ENCODE measurements at places on chromosomes 2 and 18.

DNA sequence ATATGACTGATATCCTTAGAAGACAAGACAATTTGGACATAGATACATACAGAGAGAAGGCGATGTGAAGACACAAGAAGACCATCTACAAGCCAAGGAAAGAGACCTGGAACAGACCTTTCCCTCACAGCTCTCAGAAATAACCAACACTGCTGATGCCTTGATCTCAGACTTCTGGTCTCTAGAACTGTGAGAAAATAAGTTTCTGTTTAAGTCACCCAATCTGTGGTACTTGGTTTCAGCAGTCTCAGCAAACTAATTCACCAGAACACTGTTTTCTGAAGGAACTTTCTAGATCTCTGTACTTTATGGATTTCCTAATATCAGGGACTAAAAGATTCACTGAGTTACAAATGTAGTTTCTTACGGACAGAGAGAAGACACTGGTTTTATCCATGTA, 58.8 kb downstream of the NAB1 start:
- DNase-seq, result no peak

GRCh38 chr2:10368491-10369231, 66.0 kb downstream of the HPCAL1 start:
- DNase-seq, result no peak

- DNase-seq, result no peak
Measured at GRCh38 chr2:120258196-120258595, 5.5 kb downstream of the RALB start.

- no peak for DNase-seq
Measured at GRCh38 chr2:223740679-223741078, 96.7 kb downstream of the AP1S3 start.

- DNase-seq, result no peak
Measured at GRCh38 chr2:120419073-120419472, 73.1 kb downstream of the INHBB start.

DNA sequence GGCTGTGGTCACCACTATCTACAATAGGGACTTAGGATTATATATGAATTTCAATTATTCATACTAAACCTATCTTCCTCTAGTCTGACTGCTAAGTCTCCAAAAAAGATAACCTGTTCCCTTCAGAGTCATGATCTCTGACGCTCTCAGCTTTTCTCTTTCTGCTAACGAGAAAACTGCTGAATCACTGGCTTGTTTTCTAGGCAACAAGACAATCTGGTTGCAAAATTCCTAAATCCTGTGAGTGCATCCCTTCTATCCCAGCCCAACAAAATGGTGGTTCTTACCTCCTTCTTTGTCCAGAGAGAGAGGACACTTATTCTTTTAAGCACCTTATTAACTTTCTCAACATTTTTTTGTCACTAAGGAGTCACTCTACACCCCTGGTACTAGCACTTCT, 312.3 kb upstream of the PKDCC start:
- DNase-seq, result no peak

DNA sequence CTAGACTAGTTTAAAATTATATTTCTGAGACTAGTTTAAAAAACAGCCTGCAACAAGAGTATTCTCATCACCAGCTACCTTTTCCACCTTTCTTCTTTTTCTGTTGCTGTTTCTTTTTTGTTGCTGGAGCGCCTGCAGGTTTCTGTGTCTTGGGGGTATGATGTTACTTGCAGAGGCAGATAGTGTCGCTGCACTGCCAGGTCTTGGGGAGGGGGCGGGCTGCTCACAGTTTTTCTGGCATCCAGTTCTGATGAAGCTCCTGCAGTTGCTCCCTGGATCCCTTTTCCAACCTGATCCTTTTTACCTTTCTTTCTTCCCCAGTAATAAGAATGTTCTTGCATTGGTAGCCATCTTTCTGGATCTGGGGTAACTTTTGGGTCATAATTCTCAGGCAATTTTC, 8.0 kb upstream of the C18orf32 start:
- no peak for DNase-seq

GRCh38 chr2:148533685-148534084, 110.9 kb upstream of the EPC2 start:
- no peak for DNase-seq

GRCh38 chr2:147939313-147939712, 81.2 kb downstream of the ORC4 start:
- DNase-seq, result no peak

DNA sequence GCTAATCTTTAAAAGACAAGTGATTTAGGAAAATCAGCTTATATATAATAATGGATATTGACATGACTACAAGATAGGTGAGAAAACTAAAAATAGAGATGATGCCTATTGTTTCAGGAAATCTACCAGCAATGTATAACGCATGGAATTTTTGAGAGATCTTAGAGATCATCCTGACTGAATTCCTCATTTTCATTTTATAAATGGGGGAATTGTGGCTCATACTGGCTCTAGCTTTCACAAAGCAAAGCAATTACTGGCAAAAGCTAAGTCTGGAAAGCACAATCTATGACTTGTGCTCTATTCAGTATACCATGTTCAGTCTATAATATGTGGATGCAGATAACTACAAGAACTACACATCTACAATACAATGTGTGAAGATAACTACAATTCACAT, 51.9 kb upstream of the FANCL start:
- DNase-seq, result no peak

GRCh38 chr2:19059076-19059475, 299.3 kb downstream of the OSR1 start:
- DNase-seq, result no peak

- DNase-seq, result no peak
Measured at GRCh38 chr18:25310045-25310444, 41.9 kb downstream of the ZNF521 start.

GRCh38 chr2:52658598-52658997, 1109.0 kb upstream of the CHAC2 start:
- no peak for DNase-seq

GRCh38 chr18:35605686-35606417, 24.3 kb downstream of the GALNT1 start:
- DNase-seq, result no peak

DNA sequence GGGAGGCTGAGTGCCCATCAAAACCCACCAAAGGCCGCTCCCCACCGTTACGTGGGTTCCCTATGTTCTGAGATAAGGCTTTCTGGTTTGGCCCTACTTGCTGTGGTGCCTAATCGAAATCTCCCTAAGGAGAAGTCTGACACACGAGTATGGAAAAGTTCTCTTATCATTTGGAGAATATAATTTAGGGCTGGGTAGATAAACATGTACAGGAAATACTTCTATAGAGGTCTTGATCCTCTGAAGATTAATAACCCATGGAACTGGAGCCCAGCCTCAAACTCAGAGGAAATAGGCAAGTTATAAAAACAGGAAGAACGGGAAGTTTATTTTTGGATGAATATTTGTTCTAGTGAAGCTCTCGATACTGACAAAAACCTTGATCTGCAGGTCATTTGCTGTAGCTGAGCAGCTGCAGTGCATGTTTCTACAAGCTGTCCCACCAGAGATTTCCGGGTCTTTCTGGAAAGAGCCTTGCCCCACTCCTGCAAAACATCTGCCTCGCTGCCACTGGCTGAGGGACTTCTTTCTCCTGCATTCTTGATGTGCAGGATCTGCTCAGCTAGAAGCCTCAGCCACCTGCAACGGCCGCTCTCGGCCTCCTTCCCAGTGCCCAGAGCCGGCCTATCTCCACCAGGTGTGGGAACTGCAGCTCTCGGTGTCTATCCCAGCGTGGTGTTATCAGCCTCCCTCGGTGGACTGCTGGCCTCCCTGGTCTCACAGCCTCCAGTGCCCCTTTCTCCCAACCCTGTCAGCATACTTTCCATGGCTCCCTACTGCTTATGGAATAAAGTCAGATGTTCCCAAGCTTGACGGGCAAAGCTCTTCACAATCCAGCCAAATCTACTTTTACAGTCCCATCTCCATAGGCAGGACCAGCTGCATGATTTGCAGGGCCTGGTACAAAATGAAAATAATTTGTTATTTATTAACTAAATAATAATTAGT, 48.6 kb downstream of the SPRED2 start:
- DNase-seq, result no peak

DNA sequence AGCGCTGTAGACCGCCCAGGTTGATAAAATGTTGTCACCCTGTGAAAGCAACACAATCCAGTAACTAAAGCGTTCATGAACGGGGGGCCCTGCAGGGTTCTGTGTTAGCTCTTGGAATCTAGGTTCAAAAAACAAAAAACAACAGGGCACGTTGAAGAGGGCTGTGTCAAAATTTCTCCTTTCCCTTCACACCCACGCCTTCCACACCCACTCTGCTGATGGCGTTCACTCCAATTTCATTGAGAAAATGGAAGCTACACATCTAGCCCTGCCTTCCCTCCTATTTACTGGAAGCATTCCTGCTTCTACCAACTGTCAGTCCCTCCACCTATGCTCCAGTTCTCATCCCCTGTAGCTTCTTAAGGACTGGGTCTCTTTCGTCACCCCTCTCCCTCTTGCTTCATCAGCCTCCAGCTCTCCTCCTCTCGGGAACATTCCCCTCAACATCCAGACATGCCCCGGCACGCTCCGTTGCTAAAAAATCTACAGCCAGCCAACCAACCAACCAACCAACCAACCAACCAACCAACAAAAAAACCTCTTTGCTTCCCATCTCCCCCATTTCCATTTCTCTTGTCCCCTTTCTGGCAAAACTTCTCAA, 98.4 kb upstream of the SP3 start:
- DNase-seq, result no peak

GRCh38 chr2:165079432-165079831, 124.1 kb upstream of the SLC38A11 start:
- no peak for DNase-seq

GRCh38 chr2:43221763-43222474, 4.5 kb downstream of the ZFP36L2 start:
- DNase-seq, result peak; percentile 74

- DNase-seq, result no peak
Measured at GRCh38 chr18:74519320-74520095, 14.8 kb upstream of the CNDP1 start.

GRCh38 chr2:183389546-183390080, 265.4 kb downstream of the NUP35 start:
- no peak for DNase-seq

GRCh38 chr18:79645291-79645983, 34.2 kb upstream of the CTDP1 start:
- no peak for DNase-seq

- DNase-seq, result no peak
Measured at GRCh38 chr2:27776097-27776496, 4.6 kb downstream of the MRPL33 start.

DNA sequence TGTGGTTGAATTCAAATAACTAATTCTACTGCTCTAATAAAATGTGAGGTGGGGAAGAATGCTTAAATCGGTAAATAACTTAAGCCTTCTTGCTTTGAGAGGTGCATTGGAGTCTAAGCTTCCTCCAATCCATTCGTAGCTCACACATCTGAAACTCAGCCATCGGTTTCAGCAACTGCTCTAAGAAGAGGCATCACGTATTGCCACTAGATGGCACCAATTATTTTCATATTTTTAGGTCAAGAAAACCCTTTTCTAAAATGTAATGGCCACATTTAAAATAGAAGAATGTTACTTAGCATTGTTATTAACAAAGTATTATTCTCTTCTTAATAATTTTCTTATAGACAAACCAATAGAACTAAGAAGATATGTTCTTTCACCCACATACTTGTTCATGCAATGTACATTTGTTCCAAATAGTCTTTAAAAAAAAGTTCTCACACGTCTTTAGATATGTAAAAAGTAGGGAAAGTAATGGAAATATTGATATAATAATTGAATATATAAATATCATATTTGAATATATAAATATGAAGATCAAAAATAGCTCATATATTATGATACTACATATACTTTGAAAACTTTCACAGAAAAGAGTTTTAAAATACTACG, 229.8 kb downstream of the CCDC178 start:
- DNase-seq, result no peak

DNA sequence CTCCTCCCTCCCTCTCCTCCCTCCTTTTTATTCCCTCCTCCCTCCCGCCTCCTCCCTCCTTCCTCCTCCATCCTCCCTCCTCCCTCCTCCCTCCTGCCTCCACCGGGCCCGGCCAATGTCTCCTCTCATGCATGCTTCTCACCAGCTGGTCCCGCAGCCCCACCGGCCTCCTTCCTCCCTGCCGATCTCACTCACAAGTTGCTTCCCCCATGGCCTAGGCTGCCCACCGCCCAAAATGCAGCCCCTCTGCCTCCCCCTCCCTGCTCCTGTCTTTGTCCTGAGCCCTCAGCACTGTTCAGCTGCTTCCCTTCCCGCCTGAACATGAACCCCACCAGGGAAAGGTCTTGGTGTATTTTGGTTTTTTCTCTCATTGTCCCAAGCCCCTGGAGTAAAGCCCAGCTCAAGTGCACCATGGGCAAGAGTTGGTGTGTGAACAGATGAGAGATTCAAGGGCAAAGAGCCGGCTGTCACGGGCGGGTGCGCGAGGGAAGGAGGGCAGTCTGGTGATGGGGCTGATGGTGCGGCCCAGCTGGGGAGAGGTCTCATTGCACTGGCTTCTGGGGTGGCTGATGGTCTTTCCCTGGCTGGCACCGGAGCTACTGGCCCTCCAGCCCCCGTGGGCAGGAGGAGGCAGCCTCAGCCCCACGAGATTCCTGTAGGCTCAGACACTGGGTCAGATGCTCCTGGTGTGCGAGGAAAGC, 117.6 kb downstream of the TWIST2 start:
- no peak for DNase-seq

GRCh38 chr2:241943961-241944575, 74.5 kb downstream of the RTP5 start:
- no peak for DNase-seq

DNA sequence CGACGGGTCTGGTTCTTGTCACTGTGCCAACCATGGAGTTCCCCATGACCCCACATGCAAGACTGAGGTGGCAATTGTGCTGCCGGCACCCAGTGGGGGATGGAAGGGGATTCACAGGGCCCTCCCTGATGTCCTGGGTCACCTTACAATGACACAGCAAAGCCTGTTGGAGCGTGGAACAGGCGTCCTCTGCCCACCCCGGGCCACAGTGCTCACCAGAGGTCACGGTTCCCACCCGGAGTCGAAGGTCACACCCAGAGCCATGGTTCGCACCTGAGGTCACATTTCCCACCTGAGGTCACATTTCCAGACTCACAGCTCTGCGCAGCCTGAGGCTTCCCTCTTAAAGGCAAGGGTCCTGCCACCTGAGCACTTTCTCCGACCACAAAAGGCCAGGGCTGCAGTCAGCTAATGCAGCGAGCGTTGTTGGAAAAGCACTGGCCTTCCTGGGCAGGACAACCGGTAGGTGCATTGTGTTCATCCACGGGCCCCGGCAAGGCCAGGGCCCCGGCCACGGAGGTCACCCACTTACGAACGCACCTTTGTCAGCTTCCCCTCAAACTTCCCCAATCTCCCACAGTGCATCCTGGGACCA, 24.0 kb downstream of the KIF1A start:
- no peak for DNase-seq

GRCh38 chr2:172348555-172349288, 78.7 kb upstream of the ITGA6 start:
- DNase-seq, result no peak
